ENCODE measurements at places on chromosomes 13 and 19.

DNA sequence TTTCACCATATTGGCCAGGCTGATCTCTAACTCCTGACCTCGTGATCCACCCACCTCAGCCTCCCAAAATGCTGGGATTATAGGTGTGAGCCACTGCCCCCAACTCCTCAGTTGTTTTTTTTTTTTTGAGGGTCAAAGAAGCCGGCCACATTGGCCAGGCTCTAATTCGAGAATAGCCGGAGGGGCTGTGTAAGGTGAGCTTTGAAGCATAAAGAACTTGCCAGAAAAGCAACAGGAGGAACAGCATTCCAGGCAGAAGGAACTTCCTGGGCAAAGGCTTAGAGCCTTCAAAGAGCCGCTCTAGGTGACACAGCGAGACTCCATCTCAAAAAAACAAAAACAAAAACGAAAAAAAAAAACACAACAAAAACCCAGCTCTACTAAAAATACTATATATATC is 1.2 kb upstream of the BABAM1 start:
- no peak for DNase-seq

- DNase-seq, result no peak
These were observed 9.9 kb downstream of the IRF2BP1 start for GRCh38 chr19:45876161-45876410.

DNA sequence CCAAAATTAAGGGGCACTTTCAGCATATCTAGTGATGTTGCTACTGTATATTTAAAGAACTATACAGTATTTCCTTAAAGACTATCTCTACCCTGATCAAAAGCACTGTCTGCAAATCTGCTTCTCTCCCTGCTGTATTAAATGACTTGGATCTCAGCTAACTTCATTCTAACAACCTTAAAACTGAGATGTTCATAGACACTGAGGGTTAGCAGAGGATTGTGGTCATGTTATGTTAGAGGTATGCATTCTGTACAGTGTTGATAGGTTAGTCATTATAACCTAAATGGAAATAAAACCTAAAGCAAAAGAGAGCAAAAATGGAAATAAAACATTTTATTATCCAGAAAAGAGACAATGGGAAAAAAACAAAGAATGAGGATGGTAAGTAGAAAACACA is 9.9 kb downstream of the GPR183 start:
- DNase-seq, result no peak

DNA sequence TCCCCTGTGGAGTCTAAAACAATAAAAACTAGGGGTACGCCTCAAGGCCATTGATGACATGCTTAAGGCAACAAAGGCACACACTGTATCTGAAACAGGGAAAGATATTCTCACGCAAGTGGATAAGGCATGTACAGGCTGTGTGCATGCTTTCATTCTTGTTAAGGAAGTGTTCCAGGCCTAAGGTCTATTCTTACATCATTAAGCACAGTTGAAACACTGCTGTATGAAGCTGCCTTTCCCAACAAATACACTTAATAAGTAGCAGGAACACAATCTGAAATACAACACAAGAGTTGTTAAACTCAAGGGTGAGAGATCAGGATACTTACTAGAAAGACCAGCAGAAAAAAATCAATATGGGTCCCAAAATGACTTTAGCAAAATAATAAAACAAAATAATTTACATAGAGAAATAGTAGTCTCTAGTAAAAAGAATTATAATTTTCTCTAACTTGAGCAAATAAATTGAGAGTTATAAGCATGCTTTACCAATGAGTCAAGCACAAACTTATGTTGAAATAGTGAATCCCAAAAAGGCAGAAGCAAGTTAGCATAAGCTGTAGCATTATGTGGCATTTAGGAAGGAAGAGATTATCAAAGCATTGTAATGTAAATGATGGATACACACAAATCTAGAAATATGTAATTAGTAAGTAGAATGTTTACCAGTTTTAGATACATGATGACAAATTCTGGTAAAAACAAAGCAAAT is 796.9 kb downstream of the SLITRK1 start:
- DNase-seq, result peak; percentile 21

GRCh38 chr13:49690133-49690994 is 922 bp downstream of the EBPL start:
- peak; percentile 56 for DNase-seq

GRCh38 chr19:29586401-29586800 is 19.7 kb upstream of the POP4 start:
- no peak for DNase-seq

GRCh38 chr19:33266974-33267484 is 35.3 kb downstream of the CEBPA start:
- DNase-seq, result no peak

GRCh38 chr13:105465251-105465650 is 1070.2 kb downstream of the EFNB2 start:
- DNase-seq, result peak; percentile 24

Measured in NCI-H226 (cell line).